Ovary (tissue), 10 donors: ENCODE measurements at places on chromosomes 7 and 10.

DNA sequence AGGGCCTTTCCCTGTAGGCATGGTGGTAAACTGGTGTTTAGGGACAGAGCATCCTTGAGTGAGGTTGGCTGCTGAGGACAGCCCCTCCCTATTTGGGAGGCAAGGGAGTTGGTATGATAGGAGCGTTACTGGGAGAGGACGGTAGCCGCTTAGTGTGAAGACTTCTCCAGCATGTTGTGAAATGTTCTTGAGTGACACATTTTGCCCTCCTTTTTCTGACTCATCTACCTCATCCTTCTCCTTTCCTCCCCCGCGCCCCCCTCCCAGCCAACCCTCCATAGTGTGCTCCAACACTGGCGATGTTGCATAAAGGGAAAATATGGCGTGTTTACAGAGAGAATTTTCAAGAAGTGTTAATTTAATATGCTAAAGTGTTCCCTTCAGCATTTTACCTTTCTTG lies 645.0 kb upstream of the GALNT17 start:
- no peak for DNase-seq

- DNase-seq, result no peak
Measured at GRCh38 chr7:21946222-21946709, 567 bp upstream of the CDCA7L start.

DNA sequence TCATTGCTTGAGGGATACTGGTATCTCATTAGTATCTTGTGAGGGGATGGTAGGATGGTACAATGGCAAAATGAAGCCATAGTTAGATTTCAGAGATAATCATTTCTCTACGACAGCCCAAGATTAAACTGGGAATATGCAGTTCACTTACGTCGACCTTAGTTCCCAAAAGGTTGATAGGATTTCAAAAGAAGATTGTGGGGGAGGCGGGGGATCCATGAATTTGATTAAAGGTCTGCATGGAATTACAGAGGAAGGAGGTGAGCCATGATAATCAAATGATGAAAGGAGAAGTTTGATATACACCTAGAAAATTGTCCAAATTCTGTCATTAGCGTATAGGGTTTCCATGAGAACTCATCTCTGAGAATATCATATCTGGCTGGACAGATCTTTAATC lies 206.6 kb downstream of the CELF2 start:
- no peak for DNase-seq

GRCh38 chr10:124354411-124355382 lies 64.0 kb downstream of the OAT start:
- DNase-seq, result peak; percentile 83

GRCh38 chr7:16114633-16115032 lies 306.7 kb downstream of the CRPPA start:
- DNase-seq, result no peak

DNA sequence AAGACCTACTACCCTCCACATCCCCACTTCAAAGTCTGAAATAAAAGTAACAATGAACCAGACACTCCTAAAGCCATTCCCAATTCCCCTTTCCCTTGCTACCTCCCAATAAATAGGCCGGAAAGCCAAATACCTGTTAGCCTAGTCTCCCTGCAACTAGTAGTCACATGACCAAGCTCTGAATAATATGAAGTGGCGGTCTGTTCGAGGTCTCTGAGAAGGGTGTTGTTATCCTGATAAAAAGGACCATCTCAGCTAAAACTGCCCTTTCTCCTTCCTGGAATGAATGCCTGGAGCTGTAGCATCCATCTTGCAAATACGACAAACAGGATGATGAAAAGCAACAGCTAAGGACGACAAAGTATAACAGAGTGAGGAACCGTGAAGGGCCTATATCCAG lies 6.0 kb downstream of the KIF5B start:
- no peak for DNase-seq
